ENCODE measurements at places on chromosomes 2 and 18.

DNA sequence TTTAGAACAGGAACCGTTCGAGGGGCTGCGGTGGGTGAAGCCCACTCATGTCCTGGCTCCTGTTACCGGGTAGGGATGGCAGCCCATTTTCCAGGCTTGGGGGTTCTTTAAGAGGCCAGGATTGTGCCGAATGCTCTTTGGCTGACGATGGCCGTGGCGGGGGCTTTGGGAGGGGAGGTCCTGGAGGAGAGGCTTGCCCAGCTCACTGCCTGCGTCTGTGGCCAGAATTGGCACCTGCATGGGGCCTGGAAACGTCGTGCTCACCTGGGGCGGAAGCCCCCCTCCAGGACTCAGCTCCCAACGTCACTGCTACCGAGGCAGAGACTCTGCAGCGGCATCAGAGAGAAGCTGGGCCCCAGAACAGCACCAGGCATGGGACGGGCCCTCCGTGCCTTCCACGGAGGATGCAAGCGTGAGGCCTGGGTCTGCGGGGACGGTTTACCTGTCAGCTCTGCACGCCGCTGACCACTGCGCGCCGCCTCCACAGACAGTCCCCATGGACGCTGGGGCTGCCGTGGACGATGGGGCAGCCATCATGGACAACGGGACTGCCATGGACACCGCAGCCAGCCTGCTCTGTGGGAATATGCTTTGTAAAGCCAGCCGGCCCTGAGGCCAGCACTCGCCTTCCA is 82.9 kb downstream of the NFATC1 start:
- no peak for DNase-seq

GRCh38 chr18:22207021-22207758 is 37.8 kb downstream of the GATA6 start:
- DNase-seq = no peak

GRCh38 chr2:155310589-155310988 is 612.1 kb downstream of the KCNJ3 start:
- peak; percentile 34 for DNase-seq

DNA sequence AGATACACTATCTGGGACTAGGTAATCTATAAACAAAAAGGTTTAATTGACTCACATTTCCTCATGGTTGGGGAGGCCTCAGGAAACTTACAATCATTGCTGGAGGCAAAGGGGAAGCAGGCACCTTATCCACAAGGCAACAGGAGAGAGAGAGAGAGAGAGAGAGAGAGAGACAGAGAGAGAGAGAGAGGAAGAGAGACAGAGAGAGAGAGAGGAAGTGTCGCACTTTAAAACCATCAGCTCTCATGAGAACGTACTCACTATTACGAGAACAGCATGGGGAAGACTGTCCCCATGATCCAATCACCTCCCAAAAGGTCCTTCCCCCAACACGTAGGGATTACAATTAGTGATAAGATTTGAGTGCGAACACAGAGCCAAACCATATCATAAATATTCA is 253.5 kb upstream of the TRIB2 start:
- DNase-seq = no peak
